ENCODE measurements at places on chromosomes 1 and 21.

- DNase-seq: no peak
Measured at GRCh38 chr1:63321066-63321784, 1.1 kb upstream of the FOXD3 start.

DNA sequence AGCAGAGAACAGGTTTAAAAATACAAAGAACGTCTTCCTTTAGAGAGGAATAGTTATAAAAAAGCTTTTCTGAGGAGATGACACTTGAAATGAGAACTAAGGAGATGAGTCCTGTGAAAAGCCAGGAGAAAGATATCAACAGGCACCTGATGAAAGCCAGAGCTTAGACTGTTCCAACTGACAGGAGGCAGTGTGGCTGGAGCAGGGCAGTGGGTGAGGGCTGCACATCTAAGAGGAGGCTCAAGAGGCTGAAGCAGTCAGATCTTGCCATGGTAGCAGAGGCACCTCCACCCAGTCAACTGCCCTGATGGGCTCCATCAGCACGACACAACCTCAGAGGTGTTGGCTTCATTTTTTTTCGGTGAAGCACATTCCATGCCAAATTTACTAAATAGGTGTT lies 445.3 kb downstream of the ADGRL2 start:
- DNase-seq: no peak

- DNase-seq: no peak
Measured at GRCh38 chr1:94936861-94937620, 10.1 kb upstream of the CNN3 start.

DNA sequence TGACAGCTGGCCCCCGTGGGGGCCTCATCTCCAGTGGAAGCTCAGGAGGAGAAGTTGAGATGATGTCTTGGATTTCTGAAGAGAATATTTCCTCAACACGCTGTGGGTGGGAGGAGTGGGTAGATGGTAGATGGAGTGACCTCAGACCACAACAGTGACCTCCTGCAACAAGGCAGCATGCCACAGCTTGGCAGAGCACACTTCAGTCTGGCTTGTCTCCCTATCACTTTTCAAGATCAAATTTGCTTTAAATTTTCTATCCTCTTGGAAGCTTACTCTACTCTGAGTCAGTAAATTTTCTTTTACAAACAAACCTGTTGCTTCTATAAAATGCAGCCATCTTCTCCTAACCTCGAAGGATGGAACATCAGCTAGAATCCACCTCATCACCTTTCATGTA lies 59.7 kb downstream of the NTPCR start:
- no peak for DNase-seq

- no peak for DNase-seq
Measured at GRCh38 chr1:229953736-229954326, 113.2 kb upstream of the GALNT2 start.

DNA sequence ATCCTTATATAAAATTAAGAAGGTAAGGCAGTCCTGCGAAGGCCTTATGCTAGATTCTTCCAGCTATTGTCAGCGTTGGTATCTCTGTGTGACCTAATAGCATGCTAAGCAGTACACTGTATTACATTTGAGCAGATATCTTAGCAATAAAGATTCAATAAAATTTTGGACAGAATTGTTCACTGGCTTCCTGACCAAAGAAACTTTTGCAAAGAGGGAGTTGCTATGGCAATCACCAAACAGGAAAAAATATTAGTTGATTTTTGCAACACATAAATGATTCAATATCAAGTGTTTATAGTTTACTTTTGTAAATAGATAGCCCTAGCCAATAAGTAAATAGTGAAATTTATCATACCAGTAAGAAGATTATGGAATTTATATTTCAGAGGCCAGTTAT lies 31.0 kb upstream of the PLEKHO1 start:
- DNase-seq: no peak

DNA sequence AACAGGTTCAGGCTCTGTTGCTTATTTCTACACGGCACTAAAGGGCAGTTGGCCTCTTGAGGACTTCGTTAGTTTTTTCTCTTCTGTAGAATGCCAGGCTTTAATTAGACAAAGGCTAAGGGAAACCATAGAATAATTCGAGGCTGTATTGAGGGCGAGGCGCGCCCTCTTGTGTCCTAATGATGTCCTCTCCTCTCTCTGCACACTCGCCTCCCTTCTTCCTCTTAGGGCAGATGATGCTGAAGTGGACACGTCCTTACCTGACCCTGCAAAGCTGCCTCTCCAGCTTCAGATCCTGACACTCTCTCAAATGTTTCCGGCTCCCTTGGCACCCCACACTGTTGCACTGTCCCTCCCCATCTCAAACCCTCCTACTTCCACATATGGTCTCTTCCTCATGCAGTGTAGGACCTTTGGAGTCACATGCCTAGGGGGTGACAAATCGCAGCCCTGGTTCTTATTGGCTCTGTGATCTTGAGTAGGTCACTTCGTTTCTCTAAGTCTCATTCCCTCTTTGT lies 1.9 kb upstream of the ZSCAN20 start:
- peak; percentile 48 for DNase-seq

DNA sequence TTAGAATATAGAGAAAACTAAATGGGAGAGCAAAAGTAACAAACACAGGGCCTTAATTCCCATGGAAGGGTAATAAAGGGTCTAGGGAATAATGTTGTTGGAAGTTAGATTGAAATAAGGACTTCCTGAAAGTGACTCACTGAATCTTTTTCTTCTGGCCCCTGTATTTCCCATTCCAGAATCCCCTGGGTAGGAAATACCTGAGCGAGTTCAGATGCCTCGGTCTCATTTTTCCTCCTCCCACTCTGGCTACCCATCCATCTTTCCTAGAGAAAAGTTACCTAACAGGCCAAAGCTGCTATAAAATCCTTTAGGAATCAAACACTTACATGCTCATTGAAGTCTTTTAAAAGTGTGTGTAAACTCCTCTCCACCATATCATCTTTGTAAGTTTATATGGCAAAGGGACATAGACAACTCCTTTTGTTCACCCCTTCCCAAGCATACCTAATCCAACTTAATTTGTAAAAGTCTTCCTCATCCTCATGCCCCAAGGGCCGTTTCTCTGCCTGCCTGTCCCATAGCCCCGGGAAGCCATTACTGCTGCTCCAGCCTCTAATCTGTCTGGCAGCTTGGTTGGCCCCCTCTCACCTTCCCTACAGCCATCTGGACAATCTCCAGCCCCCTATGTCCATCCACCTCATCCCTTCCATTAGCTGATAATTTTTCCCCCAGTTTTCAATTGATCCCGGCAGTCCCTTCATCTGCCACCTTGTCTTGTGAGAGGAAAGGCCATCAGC lies 3.3 kb upstream of the MEF2D start:
- no peak for DNase-seq

DNA sequence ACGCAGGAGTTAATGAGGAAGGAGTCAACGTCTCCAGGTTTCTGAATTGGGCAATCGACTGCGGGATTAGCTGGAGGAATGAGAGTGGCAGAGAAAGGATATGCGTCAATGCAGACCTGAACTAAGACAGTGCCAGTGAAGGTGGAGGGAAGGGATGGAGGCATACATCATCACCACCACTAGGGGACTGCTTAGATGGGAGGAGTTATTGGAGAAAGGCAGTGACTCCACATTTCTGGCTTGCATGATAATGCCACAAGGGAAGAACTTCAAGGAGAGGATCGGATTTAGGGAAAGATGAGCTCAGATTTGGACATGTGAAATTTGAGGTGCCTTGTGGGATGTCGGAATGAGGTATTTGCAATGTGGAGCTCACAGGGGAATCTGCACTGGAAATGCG lies 17.5 kb downstream of the VASH2 start:
- DNase-seq: peak; percentile 15
